ENCODE measurements at places on chromosomes 2 and 18.

GRCh38 chr2:53751728-53752127 lies 15.9 kb upstream of the CHAC2 start:
- no peak for DNase-seq

GRCh38 chr2:46344706-46345105 lies 47.5 kb downstream of the EPAS1 start:
- no peak for DNase-seq

GRCh38 chr2:12649602-12650400 lies 66.9 kb upstream of the TRIB2 start:
- DNase-seq = no peak

GRCh38 chr2:223781560-223781959 lies 55.8 kb downstream of the AP1S3 start:
- DNase-seq = no peak

DNA sequence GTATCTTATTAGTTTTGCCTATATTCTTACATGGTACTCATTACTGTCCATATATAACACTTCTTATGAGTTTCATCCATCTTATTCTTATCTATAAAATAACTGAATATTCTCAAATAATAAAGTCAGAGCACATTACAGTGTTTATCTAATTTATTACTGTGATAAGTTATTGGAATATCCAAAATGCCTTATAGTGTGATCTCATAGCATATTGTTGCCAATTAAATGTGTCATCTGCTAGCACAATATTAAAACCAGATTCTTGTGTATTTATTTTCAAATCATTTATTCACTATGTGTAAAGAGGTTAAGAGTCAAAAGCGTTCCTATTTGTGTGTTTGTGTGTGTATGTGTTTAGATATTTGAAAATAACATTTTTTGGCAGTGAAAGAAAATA lies 151.9 kb downstream of the WDR7 start:
- DNase-seq = no peak

DNA sequence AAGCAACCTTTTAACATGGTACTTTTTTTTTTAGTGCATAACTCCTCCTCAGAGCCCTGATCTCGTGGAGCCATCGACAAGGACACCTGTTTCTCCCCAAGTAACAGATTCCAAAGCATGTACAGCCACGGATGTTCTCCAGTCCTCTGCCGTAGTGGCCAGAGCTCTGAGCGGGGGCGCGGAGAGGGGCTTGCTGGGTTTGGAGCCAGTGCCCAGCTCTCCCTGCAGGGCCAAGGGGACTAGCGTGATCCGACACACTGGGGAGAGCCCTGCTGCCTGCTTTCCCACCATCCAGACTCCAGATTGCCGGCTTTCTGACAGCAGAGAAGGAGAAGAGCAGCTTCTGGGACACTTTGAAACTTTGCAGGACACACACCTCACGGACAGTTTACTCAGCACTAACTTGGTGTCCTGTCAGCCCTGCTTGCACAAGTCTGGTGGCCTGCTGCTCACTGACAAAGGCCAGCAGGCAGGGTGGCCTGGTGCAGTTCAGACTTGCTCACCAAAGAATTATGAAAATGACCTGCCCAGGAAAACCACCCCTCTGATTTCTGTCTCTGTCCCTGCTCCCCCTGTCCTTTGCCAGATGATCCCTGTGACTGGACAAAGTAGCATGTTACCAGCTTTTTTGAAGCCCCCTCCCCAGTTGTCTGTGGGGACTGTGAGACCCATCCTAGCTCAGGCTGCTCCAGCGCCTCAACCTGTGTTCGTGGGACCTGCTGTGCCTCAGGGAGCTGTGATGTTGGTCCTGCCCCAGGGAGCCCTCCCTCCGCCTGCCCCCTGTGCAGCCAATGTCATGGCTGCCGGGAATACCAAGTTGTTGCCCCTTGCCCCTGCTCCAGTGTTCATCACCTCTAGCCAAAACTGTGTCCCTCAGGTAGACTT lies 4.5 kb downstream of the KLF11 start:
- no peak for DNase-seq

GRCh38 chr2:102553601-102554000 lies 65.8 kb upstream of the SLC9A2 start:
- DNase-seq = no peak

DNA sequence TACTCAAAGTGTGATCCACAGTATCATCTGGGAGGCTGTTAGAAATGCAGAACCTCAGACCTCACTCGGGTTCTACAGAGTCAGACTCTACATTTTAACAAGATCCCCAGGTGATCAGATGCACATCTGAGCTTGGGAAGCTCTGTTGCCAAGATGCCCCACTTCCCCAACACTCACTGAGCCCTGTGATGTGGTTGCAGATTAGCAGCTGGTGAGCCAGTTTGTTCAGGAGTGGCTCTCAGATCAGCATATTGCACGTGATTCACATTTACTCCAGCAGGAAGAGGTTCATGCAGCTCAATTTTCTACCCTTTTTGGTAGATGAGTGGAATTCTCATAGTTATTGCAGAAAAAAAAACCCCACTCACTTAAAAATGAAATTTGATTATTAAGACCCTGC lies 96.4 kb downstream of the VIT start:
- no peak for DNase-seq

DNA sequence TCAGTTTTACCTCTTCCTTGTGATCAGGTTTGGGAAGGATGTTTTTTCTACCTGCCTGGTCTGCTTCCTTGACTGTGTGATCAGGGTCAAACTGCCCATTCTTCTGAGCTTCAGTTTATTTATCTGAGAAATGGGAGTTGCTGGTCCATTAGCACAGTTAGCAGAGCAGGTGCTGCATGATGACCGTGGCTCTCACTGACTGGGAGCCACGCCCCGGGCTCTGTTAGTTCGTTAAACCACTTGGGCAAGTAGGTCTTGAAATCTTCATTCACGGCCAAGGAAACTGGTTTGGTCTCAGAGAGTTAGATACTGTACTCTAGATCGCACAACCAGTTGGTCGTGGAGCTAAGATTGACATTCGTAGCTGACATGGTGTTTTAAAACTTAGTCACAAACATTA lies 41.7 kb downstream of the INPP5D start:
- DNase-seq = no peak

- peak; percentile 15 for DNase-seq
These were observed 5.1 kb downstream of the DGUOK start for GRCh38 chr2:73931531-73932500.

DNA sequence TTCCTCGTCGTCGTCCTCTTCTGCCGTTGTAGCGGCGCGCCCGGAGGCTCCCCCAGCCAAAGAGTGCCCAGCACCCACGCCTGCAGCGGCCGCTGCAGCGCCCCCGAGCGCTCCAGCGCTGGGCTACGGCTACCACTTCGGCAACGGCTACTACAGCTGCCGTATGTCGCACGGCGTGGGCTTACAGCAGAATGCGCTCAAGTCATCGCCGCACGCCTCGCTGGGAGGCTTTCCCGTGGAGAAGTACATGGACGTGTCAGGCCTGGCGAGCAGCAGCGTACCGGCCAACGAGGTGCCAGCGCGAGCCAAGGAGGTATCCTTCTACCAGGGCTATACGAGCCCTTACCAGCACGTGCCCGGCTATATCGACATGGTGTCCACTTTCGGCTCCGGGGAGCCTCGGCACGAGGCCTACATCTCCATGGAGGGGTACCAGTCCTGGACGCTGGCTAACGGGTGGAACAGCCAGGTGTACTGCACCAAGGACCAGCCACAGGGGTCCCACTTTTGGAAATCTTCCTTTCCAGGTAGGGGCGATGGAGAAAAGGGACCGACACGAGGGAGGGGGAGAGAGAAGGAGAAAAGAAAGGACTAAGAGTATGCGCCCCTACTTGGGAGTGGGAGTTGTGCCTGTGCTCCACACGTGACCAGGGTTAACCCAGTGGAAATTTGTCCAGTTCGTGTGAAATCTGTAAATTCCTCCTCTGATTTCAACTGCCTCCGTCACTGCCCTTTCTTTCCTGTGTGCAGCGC lies 800 bp downstream of the HOXD13 start:
- DNase-seq = no peak

- DNase-seq = no peak
These were observed 159.8 kb upstream of the STK17B start for GRCh38 chr2:196331143-196331542.

DNA sequence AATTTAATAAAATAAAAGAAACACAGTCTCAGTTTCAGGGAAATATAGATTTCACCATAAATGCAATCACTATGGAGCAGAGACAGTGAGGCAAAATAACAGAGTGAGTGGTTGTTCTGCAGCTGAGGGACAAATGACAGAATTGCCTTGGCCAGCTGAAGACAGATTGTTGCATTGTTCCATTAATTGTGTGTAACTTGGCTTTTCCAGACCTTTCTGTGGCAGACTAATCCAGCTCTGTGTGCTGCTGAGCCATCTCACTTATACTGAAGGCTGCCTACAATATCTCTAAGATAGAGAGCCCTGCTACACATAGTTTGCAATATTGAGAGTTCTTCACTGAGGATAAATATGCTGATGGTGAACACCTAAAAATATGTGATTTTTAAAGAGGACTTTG lies 11.5 kb downstream of the LRRTM1 start:
- DNase-seq = no peak

DNA sequence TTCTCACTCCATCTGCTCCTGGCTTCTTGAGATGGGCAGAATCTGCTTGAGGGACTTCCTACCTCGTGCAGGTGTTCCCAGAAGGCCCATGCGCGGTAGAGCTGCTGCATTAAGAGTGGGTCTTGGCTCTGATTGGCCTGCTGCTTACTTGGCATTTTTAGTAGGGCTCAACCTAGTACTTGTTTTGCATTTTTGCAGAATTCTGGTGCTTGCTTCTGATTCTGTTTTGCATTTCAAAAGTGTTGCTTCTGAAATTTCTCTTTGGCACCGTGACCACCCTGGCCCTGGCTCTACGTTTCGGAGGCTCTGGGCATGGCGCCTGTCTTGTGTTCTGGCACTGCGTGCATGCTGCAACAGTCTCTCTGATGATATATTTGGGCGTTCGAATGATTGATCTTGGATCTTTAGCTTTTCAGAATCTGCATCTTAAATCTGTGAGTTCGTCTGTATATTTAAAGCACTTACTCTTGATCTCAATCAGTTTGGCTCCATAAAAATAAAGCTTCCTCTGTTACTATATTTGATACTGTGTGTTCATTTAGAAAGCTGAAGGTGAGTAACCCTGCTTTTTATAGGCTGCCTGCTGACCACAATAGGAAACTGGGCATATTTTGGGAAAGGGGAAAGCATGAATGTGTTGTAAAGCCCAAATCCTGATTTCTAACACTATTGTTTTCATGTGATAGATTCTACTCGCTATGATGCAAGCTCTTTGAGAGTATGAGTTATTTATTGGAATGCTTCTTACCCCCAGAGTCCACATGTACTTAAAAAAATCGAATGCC lies 22.2 kb downstream of the EFR3B start:
- no peak for DNase-seq

DNA sequence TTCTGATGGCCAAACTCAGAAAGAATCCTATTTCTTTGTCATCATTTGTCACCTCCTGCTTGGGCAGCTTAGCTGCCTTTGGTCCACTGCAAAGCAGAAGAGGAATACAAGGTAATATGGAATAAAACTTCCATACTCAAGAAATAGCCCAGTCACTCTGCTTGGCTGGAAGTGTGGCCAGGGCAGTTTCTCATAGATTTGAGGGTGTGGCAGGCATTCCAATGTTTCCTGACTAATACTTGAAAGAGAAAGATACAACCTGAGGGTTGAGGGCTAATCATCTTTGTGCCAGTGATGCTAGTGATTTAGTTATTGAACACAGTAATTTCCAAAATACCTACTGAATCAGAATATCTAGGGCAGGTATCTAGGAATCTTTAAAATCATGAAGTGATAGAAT lies 83.1 kb downstream of the FAM161A start:
- no peak for DNase-seq

Measured in activated CD4-positive, alpha-beta T cell treated with anti-CD3 and anti-CD28 coated beads for 1 hour (primary cell).